ENCODE measurements at places on chromosomes 16 and 17.

DNA sequence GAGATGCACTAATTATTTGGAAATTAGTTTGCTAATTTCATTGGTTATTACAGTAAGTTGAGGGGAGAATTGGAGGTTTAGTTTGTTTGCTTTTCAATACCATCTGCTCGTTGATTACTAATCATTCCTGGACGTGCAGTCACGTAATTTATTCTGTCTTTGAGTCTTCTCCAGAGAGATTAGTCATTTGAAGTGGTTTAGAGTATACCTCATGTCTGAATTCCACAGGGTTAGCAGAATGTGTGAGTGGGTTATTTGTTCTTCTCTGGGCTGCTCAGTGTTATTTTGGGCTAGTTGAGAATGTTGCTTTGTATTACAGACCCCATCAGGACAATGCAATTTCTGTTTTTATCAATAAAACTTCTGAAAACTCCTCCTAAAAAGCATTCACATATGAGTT is 265.0 kb downstream of the RBFOX1 start:
- no peak for DNase-seq

- DNase-seq = no peak
These were observed 142.9 kb upstream of the MYOCD start for GRCh38 chr17:12522743-12523183.

- DNase-seq = no peak
These were observed 45.8 kb downstream of the RTN4RL1 start for GRCh38 chr17:1979182-1979985.

DNA sequence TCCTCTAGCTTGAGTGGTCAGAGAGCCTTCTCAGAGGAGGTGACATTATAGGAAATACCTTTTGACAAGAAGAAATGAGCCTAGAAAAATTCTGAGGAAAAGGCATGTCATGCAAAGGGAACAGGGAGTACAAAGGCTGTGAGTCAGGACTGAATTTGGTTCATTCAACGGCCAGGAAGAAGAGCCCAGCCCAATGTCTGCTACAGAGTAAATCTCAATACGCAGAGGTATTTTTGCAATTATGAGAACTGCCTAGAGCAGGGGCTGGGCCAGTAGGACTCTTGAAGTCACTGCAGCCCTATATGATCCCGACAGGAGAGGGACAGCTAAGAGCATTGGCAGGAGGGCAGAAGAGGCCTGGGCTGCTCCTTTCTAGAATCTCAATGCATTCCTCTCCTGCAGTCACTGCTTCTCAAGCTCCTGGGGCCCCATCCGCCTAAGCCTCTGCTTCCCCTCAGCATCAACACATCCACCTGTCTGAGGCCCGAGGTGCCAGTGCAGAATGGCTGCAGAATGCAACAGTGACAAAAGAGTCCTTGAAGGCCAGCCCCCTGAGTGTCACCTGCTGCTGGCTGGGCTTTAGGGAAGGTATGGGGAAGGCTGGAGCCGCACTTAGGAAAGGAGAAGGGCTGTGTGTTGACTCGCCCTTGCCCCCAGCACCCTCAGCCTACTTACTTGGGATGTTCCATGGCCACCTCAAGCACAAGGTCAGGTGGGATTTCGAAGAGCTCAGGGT is 20.1 kb downstream of the NOS2 start:
- DNase-seq = no peak

GRCh38 chr17:41792845-41793783 is 6.6 kb upstream of the JUP start:
- DNase-seq = no peak

- DNase-seq = no peak
These were observed 3.5 kb upstream of the CDYL2 start for GRCh38 chr16:80807906-80808305.

DNA sequence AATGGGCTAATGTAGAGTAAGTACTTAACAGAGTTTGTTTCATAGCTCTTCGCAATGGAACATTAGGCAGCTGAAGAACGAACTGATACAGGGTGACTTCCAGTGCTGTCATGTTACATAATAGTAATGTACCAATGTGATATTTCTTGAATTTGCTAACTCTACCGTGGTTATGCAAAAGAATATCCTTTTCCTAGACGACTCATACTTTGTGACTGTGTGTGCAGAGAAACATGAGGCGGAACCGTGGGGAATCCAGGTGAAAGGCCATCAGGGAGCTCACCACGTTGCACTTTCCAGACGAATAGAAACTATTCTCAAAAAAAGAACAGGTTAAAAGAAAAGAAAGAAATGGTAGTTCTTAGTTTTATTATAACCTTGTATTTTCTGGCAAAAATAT is 13.2 kb downstream of the NOB1 start:
- DNase-seq = no peak

GRCh38 chr16:22648141-22648540 is 137.4 kb downstream of the NPIPB5 start:
- no peak for DNase-seq

GRCh38 chr17:27379888-27380533 is 76.2 kb upstream of the KSR1 start:
- DNase-seq = no peak
